Hindlimb muscle (tissue), 1 donor: ENCODE measurements at places on chromosomes 7 and 10.

DNA sequence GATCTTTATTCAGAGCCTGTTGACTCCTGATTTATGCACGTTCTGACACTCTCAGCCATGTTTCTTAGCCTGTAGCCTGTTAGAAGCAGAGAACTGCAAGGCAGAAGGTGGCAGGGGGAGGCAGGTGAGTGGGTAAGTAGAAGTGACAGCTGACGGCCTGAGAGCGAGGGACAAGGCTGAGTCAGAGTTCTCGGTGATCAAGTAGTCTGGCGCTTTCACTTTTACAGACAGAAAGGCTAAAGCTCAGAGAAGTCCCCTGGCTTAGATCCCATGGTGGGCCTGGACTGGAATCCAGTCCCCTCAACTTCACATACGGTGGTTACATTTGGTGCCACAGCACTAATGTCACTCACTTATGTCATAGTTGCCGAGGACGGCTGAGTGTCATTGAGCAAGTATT, 139.0 kb downstream of the TACC2 start:
- no peak for DNase-seq

GRCh38 chr7:151276666-151277590, 28.4 kb upstream of the SMARCD3 start:
- DNase-seq = peak; percentile 76

DNA sequence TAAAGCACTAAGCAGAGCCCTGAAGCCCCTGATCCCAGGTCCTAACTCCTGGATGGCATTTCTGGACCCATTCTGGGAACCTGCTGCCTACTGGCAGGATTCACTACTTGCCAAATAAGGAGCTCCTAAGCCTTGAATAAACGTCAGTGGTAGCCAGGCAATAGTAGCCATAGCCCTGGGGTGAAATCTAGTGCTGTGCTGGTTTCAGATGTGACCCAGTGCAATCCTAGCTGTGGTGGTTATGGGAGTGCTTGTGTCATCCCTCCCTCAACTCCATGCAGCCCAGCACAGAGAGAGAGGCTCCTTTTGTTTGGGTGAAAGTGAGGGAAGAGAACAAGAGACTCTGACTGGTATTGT, 43.7 kb downstream of the PCLO start:
- DNase-seq = no peak

- DNase-seq = no peak
These were observed 35.7 kb upstream of the ATXN7L1 start for GRCh38 chr7:105911961-105912575.

GRCh38 chr10:6224781-6225180, 22.0 kb downstream of the PFKFB3 start:
- DNase-seq = no peak

GRCh38 chr10:72162978-72163377, 52.8 kb upstream of the ANAPC16 start:
- no peak for DNase-seq

- DNase-seq = no peak
These were observed 13.6 kb downstream of the STAMBPL1 start for GRCh38 chr10:88893611-88894010.

- DNase-seq = no peak
These were observed 48.7 kb downstream of the CH25H start for GRCh38 chr10:89158446-89158845.

- no peak for DNase-seq
These were observed 37.9 kb downstream of the PAXIP1 start for GRCh38 chr7:154965014-154965413.

GRCh38 chr7:44372560-44373417, 47.4 kb upstream of the CAMK2B start:
- no peak for DNase-seq

DNA sequence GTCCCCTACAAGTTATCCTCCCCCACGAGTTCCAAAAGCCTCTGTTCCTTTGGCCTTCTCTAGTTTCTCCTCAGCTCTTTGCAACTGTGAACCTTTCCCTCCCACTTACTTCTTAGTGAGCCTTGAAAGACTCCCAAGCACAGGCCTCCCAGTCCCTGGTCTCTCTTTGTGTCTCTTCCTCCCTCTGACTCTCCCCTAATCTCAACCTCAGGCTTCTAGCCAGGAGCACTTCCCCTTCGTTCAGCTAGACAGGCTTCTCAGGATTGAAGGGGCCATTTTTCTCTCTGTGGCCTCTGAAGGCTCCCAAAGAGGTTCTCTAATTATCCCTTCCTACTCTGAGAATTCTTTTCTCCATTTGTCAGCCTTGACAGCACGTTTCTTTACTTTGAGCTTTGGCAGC, 50.2 kb upstream of the PHYHIPL start:
- DNase-seq = peak; percentile 20

- no peak for DNase-seq
These were observed 129.9 kb downstream of the CFAP58 start for GRCh38 chr10:104483582-104483981.

- no peak for DNase-seq
These were observed 6.9 kb upstream of the ZNF316 start for GRCh38 chr7:6630007-6630849.

GRCh38 chr7:125563557-125563956, 633.9 kb upstream of the POT1 start:
- DNase-seq = no peak

- DNase-seq = peak; percentile 66
These were observed 428.3 kb upstream of the NPVF start for GRCh38 chr7:25656581-25657026.

DNA sequence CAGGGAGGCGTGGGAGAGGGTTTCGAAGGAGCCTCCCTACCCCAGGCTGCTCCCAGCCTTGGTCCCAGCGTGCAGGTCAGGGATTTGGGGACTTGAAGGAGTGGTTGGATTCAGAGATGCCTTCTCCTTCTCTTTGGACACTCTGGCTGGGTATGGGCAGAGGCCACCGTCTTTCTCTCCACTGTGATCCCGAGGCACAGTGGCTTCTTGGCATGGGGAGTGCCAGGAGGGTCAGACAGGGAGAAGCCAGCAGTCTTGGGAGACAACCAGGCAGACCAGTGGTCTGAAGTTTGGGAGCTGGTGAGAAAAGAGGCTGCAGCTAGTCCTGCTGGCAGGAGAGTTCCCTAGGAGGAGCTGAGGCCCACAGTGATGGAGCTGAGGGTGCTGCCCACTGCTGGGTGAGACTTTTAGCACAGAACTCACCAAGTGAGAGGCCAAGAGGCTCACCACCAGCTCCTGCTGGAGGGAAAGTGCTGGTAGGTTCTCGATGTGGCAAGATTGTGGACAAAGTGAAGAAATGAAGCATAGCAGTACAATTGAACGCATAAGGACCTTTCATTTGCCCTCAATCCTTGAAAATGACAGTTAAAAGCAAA, 35.2 kb upstream of the WDFY4 start:
- no peak for DNase-seq

- DNase-seq = no peak
These were observed 106.1 kb upstream of the SLC13A1 start for GRCh38 chr7:123305840-123306375.

GRCh38 chr7:34487391-34488115, 170.5 kb upstream of the NPSR1 start:
- DNase-seq = no peak

DNA sequence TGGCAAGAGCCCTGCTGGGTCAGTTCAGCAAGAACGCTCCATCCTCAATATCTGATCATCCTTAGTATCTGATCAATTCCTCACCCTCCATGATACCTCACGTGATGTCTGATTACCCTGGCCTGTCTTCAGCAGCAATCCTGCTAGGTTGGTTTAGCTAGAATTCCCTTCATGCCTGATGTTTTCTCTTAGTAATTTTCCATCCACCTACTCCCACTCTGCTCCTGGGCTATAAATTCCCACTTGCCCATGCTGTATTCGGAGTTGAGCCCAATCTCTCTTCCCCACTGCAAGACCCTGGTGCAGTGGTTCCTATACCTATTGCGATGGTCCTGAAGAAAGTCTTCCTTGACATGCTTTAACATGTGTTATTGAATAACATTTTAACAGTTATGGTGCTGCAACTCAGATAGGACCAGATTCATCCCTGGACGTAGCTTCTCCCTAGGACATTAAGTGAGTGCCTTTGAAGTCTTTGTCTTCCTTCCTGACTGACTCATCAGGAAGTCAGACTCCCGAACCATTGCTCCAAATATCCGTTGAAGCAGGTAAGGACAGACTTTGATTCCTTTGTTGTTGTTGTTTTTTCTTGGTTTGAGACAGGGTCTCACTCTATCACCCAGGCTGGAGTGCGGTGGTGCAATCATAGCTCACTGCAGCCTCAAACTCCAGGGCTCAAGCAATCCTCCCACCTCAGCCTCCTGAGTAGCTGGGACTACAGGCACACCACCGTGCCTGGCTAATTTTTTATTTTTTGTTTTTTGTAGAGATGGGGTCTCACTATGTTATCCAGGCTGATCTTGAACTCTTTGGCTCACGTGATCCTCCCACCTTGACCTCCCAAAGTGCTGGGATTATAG, 29.4 kb upstream of the CLDN3 start:
- DNase-seq = no peak

- no peak for DNase-seq
These were observed 24.5 kb upstream of the GRB10 start for GRCh38 chr7:50807026-50807730.

GRCh38 chr10:58280477-58280876, 11.5 kb downstream of the CISD1 start:
- DNase-seq = no peak

GRCh38 chr10:27413387-27413786, 90.7 kb upstream of the RAB18 start:
- no peak for DNase-seq

DNA sequence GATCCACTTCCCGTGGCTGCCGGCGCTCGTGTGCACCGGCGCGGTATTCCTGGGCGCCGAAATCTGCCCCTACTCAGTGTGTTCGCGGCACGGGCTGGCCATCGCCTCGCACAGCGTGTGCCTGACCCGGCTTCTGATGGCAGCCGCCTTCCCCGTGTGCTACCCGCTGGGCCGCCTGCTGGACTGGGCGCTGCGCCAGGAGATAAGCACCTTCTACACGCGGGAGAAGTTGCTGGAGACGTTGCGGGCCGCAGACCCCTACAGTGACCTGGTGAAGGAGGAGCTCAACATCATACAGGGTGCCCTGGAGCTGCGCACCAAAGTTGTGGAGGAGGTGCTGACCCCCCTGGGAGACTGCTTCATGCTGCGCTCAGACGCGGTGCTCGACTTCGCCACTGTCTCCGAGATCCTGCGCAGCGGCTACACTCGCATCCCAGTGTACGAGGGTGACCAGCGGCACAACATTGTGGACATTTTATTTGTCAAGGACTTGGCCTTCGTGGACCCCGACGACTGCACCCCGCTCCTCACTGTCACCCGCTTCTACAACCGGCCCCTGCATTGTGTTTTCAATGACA, 1.3 kb downstream of the CNNM1 start:
- no peak for DNase-seq

DNA sequence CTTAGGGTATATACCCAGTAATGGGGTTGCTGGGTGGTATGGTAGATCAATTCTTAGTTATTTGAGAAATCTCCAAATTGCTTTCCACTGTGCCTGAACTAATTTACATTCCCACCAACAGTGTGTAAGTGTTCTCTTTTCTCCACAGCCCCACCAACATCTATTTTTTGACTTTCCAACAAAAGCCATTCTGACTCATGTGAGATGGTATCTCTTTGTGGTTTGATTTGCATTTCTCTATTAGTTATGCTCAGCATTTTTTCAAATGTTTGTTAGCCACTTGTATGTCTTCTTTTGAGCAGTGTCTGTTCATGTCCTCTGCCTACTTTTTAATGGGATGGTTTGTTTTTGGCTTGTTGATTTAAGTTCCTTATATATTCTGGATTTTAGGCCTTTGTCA, 66.4 kb downstream of the MGAM2 start:
- no peak for DNase-seq

GRCh38 chr10:125721035-125721434, 1.5 kb downstream of the EDRF1 start:
- DNase-seq = no peak

DNA sequence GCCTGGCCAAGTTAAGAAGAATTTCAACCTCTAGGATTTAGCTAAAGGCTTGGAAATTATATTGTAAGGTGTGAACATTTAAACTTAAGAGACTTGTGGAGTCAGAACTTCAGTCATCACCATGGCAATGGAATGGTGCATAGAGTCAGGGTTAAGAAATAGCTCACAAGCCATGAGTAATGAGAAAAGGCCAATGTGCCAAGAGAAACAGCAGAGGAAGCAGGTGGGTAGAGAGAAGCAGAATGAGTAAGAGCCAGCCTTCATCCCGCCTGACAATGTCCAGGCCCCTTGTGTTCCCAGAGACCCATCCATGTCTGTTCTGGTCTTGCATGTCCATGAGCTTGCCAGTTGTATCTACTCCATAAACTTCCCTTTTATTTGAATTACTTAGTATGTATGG, 62.6 kb upstream of the TBX20 start:
- no peak for DNase-seq

DNA sequence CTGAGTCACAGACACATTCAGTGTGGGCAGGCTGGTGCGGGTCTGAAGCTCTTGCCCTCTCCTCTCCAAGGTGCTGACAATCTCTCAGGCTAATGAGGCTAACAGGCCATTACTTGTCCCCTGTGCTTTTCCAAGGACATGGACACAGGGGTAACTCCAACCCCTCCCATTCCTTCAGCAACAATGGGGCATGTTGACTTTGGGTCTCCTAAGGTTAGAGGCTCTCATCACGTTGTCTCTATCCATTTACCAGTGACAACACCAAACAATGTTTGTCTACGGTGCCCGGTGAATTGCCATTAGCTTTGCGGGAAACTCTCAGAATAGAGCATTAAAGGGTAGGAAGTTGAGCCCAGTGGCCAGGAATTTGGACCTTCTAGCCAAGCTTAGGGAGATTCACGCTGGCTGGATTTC, 101.6 kb upstream of the TNS3 start:
- DNase-seq = no peak

DNA sequence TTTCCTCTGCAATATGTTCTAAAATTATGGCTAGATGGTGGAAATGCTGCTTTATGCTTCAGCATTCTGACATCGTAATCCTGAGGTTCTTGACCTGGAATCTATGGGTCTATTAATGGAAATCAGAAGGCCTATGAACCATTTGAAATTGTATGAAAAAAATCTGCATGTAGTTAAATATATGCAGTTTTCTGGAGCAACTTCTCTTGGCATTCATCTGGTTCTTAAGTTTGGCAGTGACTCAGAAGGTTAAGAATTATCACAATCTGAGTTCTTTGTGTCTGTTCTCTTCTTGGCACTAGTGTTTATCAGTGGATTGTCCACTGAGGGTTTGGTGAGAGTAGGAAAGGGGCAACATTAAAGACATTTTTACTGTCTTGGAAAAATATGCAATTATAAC, 71.1 kb upstream of the FZD1 start:
- DNase-seq = no peak

GRCh38 chr7:48298779-48299178, 127.5 kb downstream of the ABCA13 start:
- no peak for DNase-seq

- DNase-seq = no peak
These were observed 100.1 kb downstream of the ADAM22 start for GRCh38 chr7:88034083-88034695.

GRCh38 chr10:92834986-92835385, 13.3 kb upstream of the EXOC6 start:
- DNase-seq = no peak
